Testis (tissue), 5 donors: ENCODE measurements at places on chromosomes 16 and 17. TPM values are rescaled to one million over a fixed set of nuclear protein-coding genes. Genes with fewer than 3 reads are reported as not detected.

Gene TMEM238L
- not detected for polyA plus RNA-seq

Gene ABCC11
- polyA plus RNA-seq: 24.1 TPM

Gene TBC1D3D
- polyA plus RNA-seq: 2.5 TPM

GRCh38 chr16:20952139-20952920 is 51.8 kb downstream of the LYRM1 start:
- H3K36me3 ChIP-seq: no peaks in the 10 kb centered on the region
- no peaks in the 10 kb centered on the region for H3K4me1 ChIP-seq
- H3K27ac ChIP-seq: no peak overlapping the region
- no peak overlapping the region for H3K4me3 ChIP-seq
- H3K27me3 ChIP-seq: no peaks in the 10 kb centered on the region

GRCh38 chr17:71203953-71204352 is 916.9 kb upstream of the SOX9 start:
- no peak overlapping the region for H3K4me3 ChIP-seq
- H3K36me3 ChIP-seq: no peaks in the 10 kb centered on the region
- no peak overlapping the region for H3K27ac ChIP-seq
- DNase-seq: no peak
- no peaks in the 10 kb centered on the region for H3K27me3 ChIP-seq

DNA sequence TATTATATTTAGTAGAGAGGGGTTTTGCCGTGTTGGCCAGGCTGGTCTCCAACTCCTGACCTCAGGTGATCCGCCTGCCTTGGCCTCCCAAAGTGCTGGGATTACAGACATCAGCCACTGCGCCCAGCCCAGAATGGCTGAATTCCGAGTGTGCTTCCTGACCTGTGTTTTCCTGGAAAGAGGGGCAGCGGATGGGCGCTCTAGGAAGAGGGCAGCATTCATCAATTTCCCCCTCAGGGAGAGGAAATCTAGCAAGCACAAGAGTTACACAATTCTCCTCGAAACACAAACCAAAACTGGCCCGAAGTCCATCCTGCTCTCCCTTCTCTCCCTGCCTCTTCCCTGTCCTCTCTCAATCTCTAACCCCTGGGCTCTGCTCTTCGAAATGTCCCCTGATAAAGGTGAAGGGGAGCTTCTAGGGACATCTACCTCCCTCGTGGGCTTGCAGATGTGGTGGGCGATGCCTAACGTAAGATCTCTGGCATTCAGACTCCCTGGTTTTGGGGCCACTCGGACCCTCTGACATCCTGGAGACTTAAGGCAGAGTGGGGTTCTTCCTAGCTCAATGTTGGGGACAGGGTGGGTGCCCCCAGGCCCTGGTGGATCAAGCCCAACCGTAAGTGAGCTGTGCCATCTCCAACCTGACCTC is 1.0 kb downstream of the IL27 start:
- no peaks in the 10 kb centered on the region for H3K4me1 ChIP-seq
- DNase-seq: no peak
- H3K27me3 ChIP-seq: no peaks in the 10 kb centered on the region
- H3K36me3 ChIP-seq: no peaks in the 10 kb centered on the region

GRCh38 chr17:78771758-78772382 is 10.2 kb downstream of the CYTH1 start:
- H3K4me1 ChIP-seq: no peaks in the 10 kb centered on the region
- H3K36me3 ChIP-seq: no peaks in the 10 kb centered on the region
- no peak overlapping the region for H3K27ac ChIP-seq
- no peaks in the 10 kb centered on the region for H3K27me3 ChIP-seq
- DNase-seq: no peak

GRCh38 chr16:71746442-71747046 is 22.0 kb upstream of the PHLPP2 start:
- no peaks in the 10 kb centered on the region for H3K36me3 ChIP-seq
- DNase-seq: no peak
- H3K27ac ChIP-seq: no peak overlapping the region
